Stimulated activated naive CD4-positive, alpha-beta T cell treated with Interleukin-2 at 50 U/mL for 16 hours (primary cell): ENCODE measurements at places on chromosomes 1 and 21.

GRCh38 chr1:65425697-65426096, 5.2 kb downstream of the LEPR start:
- DNase-seq, result no peak

- DNase-seq, result no peak
Observed at GRCh38 chr1:180386745-180387367, 115.5 kb downstream of the ACBD6 start.

DNA sequence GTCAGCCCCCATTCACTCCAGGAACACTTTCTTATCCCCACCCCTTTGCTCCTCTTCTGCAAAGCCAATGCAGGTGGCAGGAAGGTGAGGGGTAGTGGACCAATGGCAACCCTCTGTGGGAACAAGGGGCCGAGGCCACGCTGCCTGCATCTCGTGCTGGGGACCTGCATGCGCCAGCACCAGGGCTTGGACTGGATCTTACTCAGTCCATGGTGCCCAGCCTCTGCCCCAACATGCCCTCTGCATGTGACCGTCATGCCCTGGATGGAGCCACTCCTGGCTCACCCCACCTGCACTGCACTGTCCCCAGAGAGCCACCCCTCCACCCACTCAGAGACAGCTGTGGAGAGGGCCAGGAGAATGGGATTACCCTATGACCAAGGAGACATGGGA, 22.2 kb downstream of the CITED4 start:
- no peak for DNase-seq

GRCh38 chr1:33146003-33146402, 35.8 kb downstream of the TRIM62 start:
- DNase-seq, result no peak

DNA sequence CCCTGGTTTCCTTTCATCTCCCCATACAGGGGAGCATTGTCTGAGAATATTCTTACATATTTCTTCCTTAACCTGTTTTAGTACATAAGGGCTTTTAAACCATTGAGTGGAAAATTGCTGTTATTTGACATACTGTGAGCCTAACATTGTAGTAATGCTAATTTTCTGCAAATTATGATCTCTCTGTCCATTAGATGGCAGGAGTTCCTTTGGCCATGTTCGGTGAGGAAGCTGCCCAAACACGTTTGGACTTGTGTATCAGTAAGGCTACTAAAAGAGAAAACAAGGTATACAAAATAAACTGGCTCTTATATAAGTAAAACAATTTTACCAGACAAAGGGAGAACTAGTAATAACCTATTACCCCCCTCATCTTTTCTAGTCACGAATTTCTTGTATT, 29.2 kb downstream of the CDC7 start:
- no peak for DNase-seq

GRCh38 chr21:31557421-31558188, 101.9 kb upstream of the SOD1 start:
- no peak for DNase-seq

DNA sequence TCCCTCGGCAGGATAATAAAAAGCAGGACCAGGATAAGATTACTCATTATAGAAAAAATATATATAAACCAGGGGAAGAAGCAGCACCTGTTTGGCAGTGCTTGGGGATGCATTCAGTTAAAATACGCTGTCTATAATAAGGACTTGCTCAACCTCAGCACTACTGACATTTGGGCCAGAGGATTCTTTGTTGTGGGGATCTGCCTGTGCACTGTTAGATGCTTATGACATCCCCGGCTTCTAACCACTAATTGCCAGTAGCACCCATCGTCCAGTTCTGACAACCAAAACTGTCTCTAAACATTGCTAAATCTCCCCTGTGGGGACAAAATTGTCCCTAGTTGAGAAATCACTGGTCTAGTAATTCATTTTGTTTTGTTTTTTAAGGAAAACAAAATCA, 242.1 kb downstream of the SLC45A1 start:
- no peak for DNase-seq

DNA sequence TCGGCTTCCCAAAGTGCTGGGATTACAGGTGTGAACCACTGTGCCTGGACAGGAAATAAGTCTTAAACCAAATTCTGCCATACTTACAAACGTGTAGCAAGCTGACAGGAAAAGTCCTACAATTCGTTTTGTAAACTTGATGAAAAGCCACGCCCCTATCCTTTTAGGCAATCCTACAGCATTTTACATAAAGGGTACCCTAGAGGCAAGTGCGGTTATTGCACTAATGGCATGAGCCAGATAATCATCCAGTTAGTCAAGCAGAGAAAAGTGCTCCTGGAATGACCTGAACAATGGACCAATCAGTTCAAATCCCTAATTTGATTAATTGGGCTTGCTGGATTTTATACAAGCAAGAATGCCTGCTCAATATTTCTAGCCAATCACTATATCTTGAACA, 338.2 kb downstream of the KIF26B start:
- no peak for DNase-seq

DNA sequence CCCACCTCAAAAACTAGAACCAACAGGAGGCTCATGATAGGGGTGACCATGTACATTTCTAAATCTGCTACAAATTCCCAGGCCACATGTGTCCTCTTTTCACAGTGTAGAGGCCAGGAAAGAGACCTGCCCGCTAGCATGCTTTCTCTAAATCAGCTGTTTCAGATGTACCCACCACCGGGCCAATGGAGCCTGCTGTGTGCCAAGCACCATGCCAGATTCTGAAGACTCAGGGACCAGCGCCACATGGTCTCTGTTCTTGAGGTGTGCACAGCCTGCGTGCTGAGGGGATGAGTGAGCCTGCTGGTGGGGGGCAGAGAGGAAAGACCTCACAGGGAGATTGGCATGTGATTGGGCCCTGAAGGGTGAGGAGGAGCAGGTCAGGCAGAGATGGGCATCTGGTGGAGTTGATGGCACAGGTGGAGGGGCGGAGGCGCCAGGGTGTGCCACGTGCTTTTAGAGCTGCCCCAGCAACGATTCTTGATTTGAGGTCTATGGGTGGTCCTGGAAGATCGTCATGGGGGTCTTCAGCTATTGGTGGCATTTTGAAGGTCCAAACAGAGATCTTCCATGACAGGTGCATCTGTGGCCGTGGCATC, 485.1 kb upstream of the VAMP3 start:
- no peak for DNase-seq

- DNase-seq, result no peak
Observed at GRCh38 chr21:46014828-46015227, 33.3 kb downstream of the COL6A1 start.

GRCh38 chr1:3902111-3902511, 2.0 kb upstream of the C1orf174 start:
- no peak for DNase-seq

- no peak for DNase-seq
Observed at GRCh38 chr1:42453386-42453785, 2.4 kb downstream of the ZMYND12 start.

DNA sequence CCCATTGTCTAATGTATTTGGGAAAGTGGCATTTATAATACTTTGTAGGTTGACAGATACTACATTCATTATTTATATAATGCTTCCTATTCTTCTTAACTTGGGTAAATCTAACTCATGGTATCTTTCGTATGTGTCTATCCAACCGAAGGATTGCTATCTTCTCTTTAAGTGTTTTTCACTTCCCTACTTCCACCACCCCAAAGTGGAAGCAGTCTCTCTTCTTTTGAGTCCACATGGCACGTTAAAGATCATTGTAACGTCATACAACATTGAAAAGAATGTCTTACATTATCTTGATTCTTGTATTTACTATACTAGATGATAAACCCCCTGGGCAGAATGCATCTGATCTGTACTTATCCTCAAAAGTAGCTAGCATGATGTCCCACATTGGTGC, 21.2 kb downstream of the ATP1A1 start:
- no peak for DNase-seq

- DNase-seq, result no peak
Observed at GRCh38 chr1:102961549-102961948, 146.8 kb downstream of the COL11A1 start.

DNA sequence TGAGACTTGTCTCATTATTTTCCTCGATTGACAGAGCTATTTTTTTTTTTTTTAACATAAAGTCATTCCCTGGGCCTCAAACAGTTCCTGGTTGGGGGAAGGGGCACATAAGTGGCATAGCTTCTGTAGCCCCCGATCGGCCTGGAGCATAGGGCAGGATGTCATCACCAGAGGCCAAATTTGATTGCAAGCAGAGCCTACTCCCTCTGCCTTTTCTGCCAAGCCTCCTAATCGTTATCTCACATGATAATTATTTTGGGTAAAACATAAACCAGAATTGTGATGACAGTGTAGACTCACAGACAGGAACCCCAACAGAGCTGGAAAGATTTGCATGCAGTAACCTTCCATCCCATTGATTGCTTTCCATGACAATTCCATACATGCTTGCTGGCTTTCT, 404.8 kb downstream of the PCP4 start:
- DNase-seq, result no peak

GRCh38 chr1:220891224-220892085, 12.2 kb downstream of the HLX start:
- DNase-seq, result no peak

GRCh38 chr21:45949928-45950739, 31.4 kb upstream of the COL6A1 start:
- no peak for DNase-seq

DNA sequence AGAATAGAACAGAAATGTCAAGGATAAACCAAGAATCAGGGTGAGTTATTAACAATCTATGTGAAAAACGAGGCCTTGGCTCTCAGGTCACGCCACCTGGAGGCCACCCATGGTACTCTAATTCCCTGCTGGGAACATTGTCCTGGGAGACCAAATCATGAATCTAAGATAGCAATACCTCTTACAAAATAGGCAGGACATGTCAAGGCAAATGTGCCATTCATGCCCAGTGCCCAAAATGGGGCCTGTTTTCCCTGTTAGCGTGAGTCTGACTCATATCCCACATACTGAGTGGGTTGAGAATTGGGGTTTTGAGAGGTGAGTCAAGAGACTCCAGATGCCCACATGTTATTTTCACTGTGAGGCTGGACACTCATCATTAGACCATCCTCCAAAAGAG, 380.8 kb downstream of the HHIPL2 start:
- DNase-seq, result no peak

GRCh38 chr1:229430761-229431283, 3.1 kb downstream of the ACTA1 start:
- peak; percentile 29 for DNase-seq

- DNase-seq, result no peak
Observed at GRCh38 chr1:121525355-121525754, 340.6 kb downstream of the SRGAP2C start.

DNA sequence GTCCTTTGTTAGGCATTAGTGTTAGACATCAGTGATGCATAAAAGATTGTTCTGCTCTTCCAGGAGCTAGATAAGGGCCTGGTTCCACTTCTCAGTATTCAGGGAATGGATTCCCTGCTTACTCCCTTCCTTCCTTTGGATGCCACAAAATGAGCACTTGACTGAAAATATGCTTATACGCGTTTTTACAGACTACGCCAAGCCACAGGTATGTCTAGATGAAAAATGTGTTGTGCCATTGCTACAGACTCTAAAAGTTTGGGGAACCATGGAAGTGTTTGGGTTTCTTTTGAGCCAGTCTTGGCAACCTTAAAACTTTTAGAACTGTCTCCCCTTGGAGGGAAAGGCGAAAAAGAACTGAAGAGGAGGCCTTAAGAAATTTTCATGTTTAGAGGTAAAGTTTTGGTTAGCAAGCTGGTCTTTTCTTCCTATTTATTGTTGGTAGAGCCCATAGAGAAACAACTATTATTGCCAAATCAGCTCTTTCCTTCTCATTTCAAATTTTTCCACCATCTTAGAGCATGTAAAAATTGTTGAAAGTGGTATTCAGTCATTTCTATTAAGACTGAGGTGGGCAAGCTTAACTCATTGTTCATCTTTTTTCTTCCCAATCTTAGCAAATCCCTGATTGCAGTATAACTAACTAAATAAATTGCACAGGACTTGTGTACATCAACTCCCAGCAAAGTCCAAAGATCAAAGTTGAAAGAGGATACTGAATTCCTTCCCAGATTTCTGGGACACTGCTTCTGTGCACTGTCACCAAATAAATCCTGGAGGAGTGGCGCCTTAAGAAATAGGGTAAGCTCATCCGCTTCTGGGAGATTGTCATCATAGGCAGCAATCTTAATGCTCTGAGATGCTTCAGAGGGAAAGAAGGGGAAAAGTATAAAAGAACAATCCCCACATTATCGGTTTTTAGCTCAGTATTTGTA, 18.9 kb downstream of the FGGY start:
- no peak for DNase-seq

GRCh38 chr1:2415337-2415736, 3.0 kb upstream of the PEX10 start:
- no peak for DNase-seq

- no peak for DNase-seq
Observed at GRCh38 chr1:53001128-53001527, 60.9 kb upstream of the PODN start.

- no peak for DNase-seq
Observed at GRCh38 chr1:43573066-43573800, 42.5 kb downstream of the PTPRF start.

DNA sequence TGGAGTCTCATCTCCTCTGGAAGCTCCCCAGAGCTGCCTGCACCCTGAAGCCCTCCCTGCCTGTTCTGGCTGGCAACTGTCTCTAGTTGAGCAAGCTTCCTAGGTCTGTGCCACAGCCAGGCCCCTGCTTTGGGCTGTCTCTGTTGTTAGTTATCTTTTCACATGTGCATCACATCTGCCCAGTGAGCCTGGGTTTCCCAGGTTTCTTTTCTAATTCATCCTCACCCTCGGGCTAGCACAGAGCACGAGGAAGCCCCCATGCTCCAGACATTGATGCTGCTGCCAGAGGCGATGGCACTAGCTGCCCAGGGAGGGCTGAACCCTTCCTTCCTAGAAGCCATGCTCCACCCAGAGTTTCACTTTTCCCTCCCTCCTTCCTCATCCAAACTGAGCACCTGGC, 27.2 kb downstream of the RASSF5 start:
- DNase-seq, result no peak

DNA sequence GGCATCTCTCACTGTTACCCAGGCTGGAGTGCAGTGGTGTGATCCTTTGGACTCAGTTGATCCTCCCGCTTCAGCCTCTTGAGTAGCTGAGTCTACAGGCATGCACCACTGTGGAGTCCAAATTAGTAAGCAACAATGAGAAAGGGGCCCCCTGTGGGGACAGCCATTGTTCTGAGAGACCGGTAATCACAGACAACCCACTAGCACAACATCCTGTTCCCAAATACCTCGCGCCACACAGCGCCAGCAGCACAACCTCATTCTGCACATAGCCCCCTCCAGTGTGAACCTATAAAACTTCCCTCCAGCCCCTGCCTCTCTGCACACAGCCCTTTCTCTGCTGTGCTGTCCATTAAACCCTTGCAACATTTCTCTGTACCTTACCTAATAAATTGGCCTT, 226.4 kb downstream of the DYRK1A start:
- no peak for DNase-seq

GRCh38 chr1:54542962-54543539, 5.0 kb upstream of the ACOT11 start:
- DNase-seq, result no peak

GRCh38 chr1:226666164-226666506, 72.9 kb downstream of the ITPKB start:
- DNase-seq, result no peak
